EH (cell line): ENCODE measurements at places on chromosomes 6 and 20.

DNA sequence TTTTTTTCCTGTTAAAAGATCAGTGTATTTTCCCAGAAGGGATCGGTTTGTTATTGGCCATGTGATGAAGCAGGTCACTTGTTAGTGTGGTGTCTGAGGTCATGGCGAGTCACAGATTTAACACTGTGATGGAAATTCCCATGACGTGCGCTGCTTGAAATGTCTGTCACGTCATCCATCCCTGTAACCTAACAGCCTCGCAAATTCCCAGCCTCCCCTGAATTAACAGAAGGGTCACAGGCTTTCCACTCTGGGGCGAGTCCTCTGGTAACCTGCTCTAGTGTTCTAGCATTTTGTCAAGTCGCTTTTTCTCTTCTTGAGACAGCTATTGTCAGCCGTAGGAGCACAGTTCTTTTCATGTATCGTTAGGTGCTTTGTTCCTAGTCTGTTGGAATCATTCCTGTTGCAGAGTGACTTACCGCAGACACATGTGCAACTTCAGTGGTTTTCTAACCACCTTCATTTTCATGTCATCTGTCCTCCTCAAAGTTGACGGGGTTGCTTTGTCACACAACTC lies 137.2 kb downstream of the MAP3K4 start:
- DNase-seq = peak; percentile 61

GRCh38 chr6:168362276-168362990 lies 42.9 kb upstream of the DACT2 start:
- DNase-seq = no peak

DNA sequence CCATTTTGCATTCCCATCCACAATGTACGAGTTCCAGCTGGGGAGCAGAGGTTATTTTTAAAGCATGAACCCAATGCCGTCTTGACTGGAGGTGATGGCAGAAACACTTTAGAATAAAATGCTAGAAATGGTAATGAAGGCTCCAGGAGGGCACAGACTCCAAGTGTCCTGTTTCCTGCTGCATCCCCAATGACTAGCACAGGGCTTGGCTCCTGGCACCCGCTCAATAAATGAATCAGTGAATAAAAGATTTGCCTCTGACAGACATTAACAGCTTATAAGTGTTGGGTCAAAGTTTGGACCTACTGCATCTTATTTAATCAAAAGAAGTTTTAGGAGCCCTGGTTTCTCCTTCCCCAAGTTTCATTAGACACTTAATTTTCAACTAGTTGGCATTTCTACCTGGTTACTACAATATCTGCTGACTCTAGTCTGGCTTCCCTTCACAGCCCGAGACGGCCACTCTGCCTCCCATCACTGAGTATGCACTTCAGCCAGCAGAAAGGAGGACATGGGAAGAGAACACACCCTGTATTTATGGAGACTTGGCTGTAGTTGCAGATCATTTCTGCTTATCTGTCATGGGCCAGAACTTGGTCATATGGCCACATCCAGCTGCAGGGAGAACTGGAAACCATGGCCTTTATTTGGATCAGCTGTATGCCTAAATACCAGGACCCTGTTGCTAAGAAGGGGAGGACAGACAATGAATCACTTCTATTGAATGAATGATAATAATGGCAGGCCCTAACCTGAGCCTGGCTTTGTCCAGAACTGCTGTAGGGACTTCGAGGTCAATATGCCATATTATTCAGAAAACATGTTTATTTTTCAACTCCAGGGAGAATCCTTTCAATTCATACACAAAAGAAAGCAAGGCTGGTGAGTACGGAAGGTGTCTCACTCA lies 63.1 kb downstream of the TTI1 start:
- peak; percentile 9 for DNase-seq

DNA sequence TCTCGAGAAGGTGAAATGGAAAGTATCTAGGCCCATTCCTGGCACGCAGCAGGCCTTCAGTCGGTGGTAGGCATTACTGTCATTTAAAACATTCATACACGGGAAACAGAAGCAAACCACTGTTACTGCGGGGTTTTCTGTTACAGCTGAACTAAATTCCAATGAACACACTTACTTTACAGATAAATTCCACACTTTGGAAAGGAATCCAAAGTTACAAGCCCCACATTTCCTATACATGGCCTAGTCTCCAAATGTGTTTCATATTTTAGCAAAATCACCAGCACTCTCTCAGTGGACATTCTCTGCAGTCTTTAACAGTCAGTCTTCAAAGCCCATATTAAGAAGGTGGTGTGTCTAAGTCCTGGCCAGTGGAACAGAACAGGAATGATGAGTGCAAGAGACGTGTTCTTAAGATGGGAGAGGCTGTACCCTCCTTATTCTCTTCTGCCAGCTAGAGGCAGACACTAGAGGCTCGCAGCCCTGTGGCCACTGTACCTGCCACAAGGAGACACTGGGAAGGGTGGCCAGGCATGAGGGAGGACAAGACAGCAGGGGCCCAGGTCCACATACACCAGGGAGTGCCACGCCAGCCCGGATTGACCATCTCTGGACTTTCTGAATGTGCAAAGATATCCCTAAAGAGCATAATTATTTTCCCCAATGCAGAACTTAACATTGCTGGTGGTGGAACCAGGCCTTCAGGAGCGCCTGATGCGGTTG lies 76.4 kb downstream of the CDC5L start:
- DNase-seq = peak; percentile 16
